ENCODE measurements at places on chromosomes 3 and 15.

DNA sequence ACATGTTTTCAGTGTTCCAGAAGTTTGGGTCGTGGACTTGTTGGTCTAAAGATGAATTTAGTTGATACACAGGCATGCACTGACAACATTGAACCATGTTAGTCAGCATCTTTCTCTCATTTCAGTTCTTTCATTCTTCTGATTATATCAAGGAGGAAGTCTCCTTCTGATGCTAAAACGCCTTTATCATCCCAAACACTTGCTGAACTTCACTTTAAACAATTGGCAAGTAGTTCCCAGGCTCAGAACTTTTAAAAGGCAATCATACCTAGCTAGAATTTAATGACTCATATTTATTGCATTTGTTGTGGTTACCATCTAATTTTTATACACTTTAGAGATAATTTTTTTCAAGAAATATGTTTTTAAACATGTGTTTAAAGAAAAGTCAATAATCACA, 15.9 kb downstream of the LMCD1 start:
- DNase-seq, result no peak

DNA sequence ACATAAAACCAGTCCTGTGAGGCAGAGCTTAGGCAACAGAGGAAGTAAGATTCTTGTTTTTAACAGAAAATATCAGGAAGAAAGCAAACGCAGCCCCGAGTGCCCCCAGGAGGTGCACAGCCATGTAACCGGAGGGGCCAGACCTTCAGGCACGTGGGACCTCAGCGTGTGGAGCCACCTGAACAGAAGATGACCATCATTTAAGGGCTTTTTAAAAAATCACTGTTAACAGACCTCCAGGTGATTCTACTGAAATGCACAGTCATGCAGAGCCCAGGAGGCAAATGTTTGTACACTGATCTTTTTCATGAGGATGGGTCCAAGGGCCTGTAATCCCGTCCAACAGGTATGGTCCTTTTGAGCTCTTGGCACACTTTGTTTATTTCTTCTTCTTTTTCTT, 38.8 kb downstream of the SPG21 start:
- DNase-seq, result no peak

DNA sequence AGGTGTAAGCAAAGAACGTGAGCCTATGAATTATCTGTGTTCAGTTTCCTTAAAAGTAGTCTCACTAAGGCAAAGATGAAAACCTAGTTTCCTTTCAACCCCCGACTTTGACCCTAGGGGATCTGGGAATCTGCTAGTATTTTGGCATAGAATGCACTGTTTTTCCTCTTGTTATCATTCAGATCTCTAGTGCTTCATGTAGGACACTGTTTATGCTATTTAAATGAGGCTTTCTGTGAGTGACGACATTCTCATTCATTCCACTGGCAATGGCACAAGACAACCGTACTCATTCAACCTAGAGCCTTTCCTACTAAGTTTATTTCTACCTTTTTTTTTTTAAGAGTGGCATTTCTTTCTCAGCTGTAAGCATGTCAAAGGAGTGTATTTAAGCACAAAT, 67.0 kb downstream of the CHAC1 start:
- DNase-seq, result no peak

- DNase-seq, result no peak
Measured at GRCh38 chr3:175222356-175222755, 363.2 kb downstream of the NAALADL2 start.

DNA sequence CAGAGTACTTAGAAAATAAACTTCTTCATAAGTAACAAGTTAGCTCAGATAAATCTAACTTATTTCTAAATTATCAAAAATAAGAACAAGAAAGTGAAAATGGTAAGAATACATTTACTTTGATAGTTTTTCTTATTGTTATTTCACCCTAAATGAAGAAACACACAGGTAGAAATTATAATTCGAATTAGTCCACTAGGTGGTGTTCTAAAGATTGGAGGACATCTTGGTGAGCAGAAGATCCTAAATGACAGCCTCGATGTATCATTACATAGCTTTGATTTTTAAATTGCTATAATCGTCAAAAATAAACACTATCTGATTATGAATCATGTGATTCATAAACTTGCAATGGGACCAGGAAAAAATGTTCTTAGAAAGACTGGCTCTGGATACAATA, 280.8 kb upstream of the UBE2E2 start:
- no peak for DNase-seq

DNA sequence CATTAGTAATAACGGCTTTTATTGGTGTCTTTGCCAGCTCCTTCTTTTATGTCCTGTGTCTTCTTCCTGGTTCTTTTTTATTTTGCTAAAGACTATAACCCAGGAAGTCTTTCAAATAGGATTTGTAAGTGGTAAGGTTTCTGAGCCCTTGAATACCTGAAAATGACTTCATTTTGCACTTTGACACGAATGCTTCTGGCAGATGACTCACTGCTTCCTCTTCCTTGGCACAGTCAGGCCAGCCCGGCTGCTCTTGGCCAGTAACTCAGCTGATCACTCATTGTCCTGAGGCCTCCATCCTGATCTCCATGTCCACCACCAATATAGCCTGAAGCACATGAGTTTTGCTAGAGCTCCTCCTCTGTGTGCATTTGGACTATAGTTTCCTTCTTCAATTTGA, 48.7 kb upstream of the NR2E3 start:
- peak; percentile 21 for DNase-seq

- DNase-seq, result peak; percentile 12
Measured at GRCh38 chr3:39249453-39250115, 30.3 kb downstream of the CX3CR1 start.

- no peak for DNase-seq
Measured at GRCh38 chr15:35195649-35196048, 110.6 kb upstream of the NANOGP8 start.

DNA sequence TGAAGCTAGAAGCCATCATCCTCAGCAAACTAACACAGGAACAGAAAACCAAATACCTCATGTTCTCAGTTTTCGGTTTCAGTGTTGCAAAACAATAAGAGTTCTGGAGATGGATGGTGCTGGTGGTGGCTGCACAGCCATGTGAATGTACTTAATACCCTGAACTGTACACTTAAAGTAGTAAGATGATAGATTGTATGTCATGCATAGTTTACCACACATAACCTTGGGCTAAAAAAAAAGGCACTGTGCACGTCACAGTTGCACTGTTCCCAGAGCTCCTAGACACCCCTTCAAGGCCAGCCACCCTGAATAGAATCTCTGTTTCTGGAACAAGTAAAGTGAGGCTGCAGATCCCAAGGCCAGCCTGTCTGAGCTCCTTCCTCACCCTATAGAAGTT, 243.3 kb upstream of the IGF1R start:
- peak; percentile 3 for DNase-seq

DNA sequence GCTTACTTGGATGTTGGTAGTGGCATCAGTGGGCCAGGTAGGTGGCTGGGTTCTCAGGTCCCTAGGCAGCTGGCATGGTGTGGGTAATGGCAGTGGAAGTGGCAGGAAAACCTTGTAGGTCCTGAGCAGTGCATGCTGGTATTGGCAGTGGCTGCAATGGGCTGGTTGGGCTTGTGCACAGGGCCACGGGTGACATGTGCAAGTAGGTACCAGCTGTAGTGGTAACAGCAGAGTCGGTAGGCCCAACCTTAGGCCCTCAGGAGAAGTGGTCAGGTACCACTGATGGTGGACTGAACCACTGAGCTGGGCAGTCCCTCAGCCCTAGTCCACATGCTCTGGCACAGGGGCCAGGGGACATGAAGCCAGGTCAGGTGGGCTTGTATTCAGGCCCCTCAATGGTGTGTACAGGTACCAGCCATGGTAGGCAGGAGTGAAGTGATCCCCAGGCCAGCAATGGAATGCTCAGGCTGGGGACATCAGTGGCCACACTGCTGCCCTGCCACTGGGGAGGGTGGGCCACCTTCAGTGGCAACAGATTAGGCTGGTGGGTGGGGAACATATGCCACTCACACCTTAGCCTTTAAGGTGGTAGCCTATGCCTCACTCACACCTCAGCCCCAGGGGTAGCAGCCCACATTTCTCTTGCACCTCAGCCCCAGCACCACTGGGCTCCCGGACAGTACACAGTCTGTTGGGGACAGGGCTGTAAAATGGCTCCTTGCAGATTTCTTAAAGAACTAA, 118.1 kb downstream of the LRRK1 start:
- DNase-seq, result no peak

- peak; percentile 64 for DNase-seq
Measured at GRCh38 chr3:187743195-187744141, 1.8 kb downstream of the BCL6 start.

GRCh38 chr15:90582553-90582952, 52.8 kb downstream of the CRTC3 start:
- no peak for DNase-seq

GRCh38 chr3:195086885-195087284, 184.1 kb downstream of the XXYLT1 start:
- DNase-seq, result no peak

DNA sequence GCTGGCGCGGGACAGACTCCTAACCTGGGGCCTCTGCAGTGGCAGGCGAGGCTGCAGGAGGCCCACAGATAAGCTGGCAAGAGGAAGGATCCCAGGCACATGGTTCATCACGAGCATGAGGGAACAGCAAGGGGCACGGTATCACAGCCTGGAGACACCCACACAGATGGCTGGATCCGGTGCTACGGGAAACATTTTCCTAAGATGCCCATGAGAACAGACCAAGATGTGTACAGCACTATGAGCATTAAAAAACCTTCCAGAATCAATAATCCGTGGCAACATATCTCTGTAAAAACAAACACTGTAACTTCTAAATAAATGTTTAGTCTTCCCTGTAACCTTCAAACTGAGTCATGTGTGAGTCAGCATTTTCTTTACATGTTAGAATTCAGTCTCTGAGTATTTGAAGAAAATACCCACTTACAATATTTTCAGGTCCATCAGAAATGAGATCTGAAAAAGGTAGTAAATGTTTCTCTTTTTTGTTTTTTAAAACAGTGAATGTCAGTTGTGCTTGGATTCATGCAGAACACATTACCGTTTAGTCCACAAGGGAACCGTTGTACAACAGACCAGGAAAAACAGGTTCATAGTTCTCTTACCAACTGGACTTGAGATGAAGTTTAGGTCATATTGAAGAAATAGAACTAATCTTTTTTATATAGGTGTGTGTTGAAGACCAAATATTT, 75.9 kb downstream of the BOC start:
- no peak for DNase-seq

GRCh38 chr3:183698318-183698751, 738 bp downstream of the YEATS2 start:
- peak; percentile 35 for DNase-seq

DNA sequence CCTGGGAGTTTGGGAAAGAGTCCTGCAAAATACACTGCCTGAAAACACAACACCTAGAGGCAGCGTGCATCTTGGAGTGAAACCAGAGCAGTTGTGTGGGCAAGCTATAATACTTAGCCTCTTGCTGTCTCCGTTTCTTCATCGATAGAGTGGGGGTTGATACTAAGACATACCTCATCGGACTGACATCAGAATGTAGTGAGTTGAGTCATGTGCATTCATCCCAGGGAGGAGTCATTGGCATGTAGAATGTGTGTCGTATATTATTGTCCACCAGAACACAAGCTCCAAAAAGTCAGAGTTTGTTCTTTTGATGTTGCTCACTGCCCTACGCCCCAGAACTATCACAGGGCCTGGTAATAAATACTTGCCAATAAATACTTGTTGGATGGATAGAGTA, 4.3 kb downstream of the SNTN start:
- DNase-seq, result no peak

DNA sequence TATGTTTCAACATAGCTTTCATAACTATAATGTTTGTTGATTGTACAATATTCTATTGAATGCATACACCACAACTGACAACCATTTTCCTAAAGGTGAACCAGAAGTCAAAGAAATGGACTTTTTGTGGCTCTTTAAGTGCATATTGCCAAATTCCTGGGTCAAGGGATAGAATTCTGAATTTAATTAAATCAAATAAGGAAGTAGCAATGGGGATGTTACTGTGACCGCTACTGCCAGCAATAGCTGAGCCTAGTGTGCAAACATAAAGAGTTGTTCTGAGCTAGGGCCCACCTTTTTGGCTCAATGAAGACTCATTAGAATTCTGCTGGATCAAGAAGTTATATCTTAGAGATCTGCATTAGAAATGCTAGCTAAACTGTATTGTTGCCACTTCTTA, 17.3 kb upstream of the KBTBD8 start:
- DNase-seq, result no peak

- no peak for DNase-seq
Measured at GRCh38 chr15:82646250-82647044, 716 bp downstream of the CPEB1 start.

DNA sequence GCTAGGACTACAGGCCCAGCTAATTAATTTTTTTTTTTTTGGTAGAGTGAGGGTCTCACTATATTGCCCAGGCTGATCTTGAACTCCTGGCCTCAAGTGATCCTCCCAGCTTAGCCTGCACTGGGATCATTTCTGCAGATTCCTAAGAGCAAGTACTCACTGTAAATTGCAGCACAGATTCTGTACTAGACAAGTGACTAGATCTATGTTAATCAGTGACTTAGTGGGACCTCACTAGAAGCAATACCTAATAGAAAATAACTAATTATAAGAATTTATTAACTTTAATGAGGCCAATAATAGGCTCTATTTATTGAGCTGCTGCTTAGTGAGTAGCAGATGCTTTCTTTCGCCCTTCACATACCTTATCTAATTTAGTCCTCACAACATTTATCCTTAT, 10.6 kb upstream of the UTS2B start:
- no peak for DNase-seq

- DNase-seq, result no peak
Measured at GRCh38 chr3:183650554-183650953, 15.1 kb downstream of the KLHL24 start.

- peak; percentile 34 for DNase-seq
Measured at GRCh38 chr3:72475258-72476138, 372.7 kb downstream of the SHQ1 start.

DNA sequence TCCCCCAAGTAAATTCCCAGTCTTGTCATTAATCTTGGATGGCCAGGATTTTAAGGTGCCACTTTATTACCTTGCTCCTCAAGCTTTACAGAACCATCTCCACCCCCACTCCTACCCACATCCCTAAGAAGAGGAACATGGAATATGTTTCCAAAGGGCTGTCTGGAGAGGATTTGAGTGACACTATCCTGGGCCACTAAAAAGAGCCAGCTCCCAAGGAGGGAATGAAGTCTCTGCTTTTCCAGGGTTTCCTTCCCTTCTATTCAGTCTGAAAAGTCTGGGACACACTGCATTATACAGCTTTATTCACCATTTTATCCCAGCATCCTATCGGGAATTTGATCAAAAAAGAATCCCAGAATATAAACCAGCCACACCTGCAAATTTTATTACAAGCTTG, 35.6 kb upstream of the MECOM start:
- DNase-seq, result no peak

GRCh38 chr3:73467211-73467610, 157.5 kb downstream of the PDZRN3 start:
- no peak for DNase-seq
